ENCODE measurements at places on chromosomes 3 and 15.

DNA sequence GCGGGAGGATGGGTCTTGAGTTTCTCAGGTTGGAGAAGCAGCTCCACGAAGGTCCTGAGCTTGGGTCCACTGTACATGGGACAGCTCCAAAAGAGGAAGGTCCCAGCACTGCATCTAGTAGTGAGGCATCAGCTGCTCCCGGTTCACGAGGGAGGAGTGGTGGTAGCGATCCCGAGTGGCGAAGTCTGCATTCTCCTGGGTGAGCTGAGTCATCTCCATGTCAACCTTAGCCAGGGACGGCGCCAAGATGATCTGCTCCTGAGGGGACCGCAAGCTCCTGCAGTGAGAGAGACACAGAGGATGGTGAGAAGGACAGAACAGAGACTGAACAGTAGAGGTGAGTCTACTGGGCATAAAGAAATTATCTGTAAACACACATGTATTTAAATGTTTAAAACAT, 28.0 kb upstream of the HEG1 start:
- DNase-seq = no peak

- no peak for DNase-seq
Measured at GRCh38 chr3:98734306-98734705, 28.8 kb upstream of the ST3GAL6 start.

DNA sequence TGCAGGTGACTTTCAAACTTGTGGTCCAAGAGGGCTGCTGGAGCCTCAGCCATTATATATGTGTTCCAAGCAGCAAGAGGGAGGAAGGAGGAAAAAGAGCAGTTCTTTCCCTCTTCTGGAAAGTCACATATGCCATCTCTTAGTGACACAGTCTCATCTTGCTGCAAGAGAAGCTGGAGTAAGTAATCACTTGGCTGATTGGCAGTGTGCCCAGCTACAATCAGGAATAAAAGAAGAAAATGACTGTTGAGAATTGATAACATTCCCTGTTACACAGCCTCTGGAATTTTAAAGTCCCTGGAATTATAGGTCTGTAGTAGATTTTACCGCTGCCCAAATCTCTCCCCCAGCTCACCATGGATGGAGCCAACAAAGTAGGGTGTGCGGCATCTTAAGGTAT, 31.4 kb upstream of the LYZL4 start:
- no peak for DNase-seq

DNA sequence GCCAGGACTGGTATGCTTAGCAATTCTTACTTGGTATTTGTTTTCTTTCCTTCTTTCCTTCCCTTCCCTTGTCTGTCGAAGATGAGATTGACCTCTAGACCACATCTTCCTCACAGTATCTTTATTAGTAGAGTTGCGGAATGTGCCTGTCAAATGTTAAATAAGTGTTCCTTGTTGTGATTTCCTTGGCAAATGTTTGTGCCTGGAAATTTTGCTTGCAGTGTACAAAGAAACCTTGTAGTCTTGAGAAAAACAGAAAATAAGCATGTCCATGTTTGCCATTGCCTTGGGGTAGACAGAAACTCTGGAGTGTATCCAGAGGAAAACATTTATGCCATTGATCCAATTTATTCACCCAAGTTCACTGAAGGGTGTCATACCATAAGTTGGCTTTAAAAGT, 79.5 kb upstream of the ZNF385D start:
- no peak for DNase-seq

GRCh38 chr15:53758412-53758811, 1.1 kb downstream of the WDR72 start:
- no peak for DNase-seq

DNA sequence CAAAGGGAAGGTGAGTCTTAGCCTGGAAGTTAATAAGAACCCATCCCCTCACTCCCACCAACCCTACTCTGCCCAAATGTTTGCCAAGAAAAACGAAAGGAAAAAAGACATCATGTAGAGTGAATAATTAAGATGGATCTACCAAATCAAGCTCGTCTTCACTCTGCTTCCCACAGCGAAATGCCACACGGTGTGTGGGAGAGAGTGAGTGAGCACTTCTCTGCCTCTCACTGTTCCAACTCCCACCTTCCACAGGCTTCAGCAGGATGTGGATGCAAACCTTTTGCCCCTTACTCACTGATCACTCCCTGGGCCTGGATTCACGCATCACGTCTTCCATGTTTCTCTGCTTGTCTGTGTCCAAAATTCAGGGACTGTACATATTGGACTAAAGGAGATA, 85.4 kb downstream of the WDR76 start:
- no peak for DNase-seq

GRCh38 chr3:142782616-142783015, 58.8 kb downstream of the TRPC1 start:
- DNase-seq = no peak

DNA sequence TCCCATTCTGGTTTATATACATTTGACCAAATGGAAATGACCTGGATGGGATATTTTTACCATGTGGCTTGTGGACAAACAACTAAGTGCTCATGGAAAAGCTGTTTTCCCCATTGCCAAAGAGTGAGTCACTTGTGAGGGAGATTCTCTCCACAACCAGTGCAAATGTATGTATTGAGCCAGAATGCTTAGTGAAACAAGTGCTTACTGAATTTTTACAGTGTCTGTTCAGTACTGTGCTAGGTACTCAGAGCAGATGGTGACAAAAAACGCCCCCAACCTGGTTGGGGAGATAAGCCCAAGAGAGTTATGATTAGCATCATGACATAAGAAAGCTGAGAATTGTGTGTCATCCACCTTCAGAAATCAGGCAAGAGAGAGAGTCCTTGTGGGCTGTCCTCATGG, 2.3 kb downstream of the CHP1 start:
- no peak for DNase-seq

- no peak for DNase-seq
Measured at GRCh38 chr3:71397046-71397445, 186.5 kb downstream of the FOXP1 start.

- DNase-seq = peak; percentile 57
Measured at GRCh38 chr3:196837819-196838420, 29.8 kb upstream of the SENP5 start.

- DNase-seq = no peak
Measured at GRCh38 chr15:80160570-80161156, 7.9 kb downstream of the FAH start.

DNA sequence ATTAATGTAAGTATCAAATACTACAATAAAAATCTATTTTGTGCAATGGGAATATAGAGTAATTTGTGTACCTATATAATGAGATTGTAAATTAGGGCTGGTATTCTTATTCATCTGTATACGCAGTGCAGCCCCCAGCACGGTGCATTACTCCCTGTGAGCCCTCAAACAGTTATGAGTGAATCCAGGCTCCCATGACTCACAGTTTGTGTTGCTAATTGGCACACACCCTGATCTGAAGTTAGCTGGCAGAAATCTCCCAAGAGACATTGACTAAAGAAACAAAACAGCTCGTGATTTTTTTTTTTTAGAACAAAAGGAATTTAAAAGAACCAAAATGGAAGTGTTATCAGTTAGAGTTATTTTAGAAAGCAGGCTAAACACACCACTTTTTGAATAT, 15.7 kb downstream of the GK5 start:
- no peak for DNase-seq

GRCh38 chr3:114207768-114208167, 28.9 kb upstream of the DRD3 start:
- no peak for DNase-seq

GRCh38 chr3:196736670-196737374, 2.8 kb upstream of the PAK2 start:
- DNase-seq = no peak

- no peak for DNase-seq
Measured at GRCh38 chr15:38171973-38172372, 80.7 kb upstream of the SPRED1 start.

DNA sequence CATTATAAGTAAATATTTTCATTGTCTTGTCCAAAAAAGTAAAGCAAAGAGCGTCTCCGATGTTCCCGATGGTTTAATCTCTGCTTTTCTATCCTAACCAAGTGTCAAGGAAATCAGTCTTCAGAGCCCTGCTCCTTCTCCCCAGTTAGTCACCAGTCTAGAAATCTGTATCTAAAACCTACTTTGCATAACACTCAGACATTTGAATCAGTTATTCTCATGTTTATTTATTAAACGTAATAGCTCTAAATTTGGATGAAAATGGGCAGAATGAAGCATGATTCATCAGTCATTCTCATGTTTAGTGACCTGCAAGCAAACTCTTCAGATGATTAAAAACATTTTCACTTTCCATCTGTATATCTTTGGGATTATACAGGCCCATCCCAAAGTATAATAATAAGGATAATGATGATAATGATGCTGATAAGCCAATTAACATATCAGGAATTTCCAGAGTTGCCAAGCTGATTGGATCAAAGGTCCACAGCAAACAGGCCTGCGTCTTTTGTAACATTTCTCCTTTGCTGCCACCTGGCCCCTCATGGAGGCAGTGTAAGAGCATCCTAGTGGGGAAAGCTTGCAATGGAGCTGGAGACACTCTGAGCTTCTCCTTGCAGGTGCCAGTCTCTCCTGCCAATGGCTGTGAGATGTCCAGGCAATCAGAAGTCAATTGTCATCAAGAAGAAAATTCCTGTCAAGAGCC, 273.9 kb downstream of the IGSF11 start:
- DNase-seq = no peak
